ENCODE measurements at places on chromosomes 5 and 9.

- no peak for DNase-seq
Observed at GRCh38 chr9:29769019-29769418, 2195.7 kb upstream of the C9orf72 start.

DNA sequence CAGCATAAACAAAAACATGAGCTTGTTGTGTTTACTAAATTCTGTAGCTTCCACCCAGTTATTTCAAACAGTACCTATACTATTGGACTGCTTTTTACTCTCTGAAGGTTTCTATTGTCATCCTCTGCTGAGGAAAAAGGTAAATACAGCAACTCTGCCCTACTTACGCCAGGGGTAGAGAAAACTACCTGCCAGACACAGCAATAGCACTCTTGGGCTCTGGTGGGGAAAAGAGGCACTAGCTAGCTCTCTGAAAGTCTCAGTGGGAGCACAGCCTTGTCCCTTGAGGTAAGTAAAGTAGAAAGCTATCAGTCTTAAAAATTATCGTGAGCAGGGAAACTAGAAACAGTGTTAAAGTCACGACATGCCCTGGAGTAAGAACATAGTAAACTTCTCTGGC is 3.7 kb downstream of the HCN1 start:
- no peak for DNase-seq

- DNase-seq: no peak
Observed at GRCh38 chr5:64513492-64513891, 7.7 kb downstream of the RGS7BP start.

DNA sequence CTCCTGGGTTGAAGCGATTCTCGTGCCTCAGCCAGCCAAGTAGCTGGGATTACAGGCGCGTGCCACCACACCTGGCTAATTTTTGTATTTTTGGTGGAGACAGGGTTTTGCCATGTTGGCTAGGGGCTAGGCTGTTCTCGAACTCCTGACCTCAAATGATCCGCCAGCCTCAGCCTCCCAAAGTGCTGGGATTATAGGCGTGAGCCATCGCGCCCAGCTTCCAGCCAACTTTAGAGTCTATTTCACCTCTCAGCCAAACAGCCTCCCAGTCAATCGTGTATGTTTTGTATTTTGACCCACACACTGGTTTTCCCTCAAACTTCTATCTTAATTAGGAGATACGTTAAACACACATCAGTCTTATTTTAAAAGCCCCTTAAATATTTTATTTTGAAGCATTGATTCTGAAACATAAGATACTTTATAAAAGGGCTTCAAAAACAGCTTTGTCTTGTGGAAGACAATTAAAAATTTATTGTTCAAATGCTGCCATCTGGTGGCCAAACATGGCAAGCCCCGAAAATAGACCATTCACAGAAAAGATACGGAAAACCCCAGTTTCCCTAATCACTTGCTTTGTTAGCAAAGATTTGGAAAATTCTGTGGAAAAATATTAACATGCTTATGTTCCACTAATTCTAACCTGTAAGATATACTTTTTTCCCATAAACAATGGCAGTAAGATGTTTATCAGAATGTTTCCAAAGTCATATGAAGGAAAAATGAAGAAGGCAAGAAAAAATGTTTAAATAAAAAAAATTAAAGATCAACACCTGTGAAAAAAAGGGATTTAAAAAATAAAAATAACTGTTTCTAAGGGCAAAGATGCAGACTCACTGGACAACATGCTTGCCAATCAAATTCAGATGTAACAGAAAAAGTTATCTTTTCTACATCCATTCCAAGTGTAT is 33.1 kb downstream of the APTX start:
- peak; percentile 52 for DNase-seq

GRCh38 chr5:59744531-59744992 is 149.0 kb downstream of the PDE4D start:
- no peak for DNase-seq

DNA sequence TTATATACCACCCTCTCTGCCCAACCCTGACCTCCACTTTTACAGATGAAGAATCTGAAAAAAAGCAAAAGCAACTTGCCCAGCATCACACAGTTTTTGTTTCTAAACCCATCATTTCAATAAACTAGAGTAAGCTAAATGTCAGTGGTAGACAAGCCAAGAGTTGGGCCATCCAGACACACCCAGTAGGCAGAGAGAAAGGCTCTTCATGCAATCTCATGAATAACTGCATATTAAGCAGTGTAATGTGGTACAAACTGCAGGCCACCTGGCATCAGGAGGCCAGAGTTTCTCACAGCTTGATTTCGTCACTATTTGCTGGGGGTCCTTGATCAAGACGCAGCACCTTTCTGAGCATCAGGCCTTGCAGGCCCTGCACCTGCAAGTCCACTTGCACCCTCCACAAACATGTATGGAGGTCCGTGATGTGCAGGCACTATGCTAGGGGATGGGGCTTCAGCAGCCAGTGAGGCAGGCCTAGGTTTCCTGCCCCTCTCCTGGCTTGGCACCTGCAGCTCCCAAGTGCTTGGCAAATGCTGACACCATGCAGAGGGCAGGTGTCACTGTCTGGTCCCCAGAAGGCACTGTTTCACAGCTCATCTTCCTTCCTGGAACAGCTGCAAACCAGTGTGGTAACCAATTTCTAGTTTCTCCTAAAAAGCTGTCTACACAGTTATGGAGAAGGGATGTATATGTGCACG is 29.8 kb downstream of the ADAM19 start:
- no peak for DNase-seq

DNA sequence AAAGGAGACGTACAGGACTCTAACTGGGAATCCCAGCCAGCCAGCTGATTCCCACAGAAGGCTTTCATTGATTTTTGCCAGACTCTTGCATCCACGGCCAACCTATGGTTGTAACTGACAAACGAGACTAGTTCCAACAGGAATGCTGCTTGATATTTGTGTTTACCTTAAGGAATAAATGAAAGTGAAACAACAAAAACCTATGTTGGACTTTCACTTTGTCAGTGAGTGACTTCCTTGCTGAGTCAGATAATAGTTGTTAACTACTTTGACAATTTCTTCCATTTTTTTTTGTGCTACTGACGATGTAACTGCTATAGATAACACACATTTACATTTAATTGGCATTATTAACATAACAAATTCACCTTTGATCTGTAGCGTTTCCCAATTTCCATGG is 63.4 kb upstream of the LRRTM2 start:
- DNase-seq: no peak

GRCh38 chr9:8895861-8896224 is 1096.3 kb upstream of the DMAC1 start:
- DNase-seq: peak; percentile 90

DNA sequence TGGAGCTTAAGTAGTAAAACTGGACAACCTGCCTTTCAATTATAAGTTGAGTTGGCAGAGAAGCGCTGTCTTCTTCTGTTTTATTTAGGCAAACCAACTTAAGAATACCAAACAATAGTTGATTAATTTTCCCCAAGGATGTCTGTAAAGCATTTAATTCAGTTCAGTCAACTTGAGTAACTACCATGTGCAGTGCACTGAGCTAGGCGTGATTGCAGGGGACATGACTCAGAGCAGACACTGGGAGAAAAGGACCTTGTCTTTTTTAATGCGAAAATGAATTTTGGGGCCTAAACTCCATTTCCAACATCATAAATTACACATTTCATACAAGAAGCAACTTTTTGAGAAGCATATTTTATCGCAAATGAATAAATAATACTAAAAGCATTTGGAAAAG is 66.3 kb downstream of the FBXL7 start:
- no peak for DNase-seq

- no peak for DNase-seq
Observed at GRCh38 chr9:97993000-97993399, 9.9 kb downstream of the ANP32B start.

DNA sequence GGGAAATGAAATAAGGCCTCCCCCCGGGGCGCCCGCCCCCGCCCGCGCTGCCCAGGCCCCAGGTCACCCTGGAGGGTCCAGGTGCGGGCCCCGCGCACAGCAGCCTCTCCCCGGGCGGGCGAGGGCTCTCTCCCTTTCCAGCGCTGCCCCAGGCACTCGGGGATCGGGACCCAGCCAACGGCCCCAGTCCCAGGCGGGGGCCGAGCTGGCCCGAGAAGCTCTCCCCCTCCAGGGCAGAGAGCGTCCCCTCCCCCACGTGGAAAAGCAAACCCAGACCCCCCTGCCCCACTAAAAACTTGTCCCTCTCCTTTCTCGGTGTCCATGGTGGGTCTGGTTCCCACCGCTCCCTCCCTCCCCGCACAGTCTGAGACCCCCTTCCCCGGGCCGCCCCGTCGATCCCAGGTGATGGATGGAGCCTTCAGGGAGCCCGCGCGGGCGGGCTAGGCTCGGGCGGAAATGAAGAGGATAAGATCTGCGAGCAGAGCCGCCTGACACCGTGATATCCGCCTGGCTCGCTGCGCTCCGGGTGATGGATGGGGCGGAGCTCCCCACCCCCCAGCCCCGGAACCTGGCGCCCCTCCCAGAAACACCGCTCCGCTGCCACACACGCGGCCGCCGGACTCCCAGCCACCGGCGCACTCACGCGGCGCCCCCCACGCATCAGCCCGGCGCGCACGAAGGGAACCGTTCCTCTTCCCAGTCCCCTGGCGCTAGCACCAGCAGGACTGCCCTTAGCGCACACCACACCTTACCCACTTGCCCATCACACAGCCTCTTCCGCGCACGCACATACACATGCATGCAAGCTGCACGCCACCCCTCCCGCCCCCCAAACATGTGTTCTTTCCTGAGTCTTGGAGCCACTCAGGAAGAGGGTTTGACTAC is 81.7 kb upstream of the ZBTB43 start:
- no peak for DNase-seq

GRCh38 chr9:97579914-97580313 is 53.3 kb downstream of the TSTD2 start:
- DNase-seq: no peak

DNA sequence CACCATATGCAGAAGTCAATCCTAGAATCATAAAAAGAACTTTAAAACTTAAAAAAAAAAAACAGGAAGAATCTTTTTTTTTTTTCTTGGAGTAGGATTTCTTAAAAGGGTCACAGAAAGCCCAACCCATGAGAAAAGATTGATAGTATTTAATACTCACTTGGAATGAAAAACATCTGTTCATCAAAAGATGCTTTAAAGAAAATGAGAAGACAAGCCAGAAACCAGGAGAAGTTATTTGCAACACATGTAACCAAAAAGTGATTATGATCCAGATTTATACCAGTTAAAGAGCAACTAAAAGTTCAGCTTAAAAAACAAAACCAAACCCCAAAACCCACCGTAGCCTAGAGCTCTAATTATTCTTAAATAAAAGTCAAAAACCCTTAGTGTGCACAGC is 69.3 kb downstream of the TLE4 start:
- DNase-seq: no peak

DNA sequence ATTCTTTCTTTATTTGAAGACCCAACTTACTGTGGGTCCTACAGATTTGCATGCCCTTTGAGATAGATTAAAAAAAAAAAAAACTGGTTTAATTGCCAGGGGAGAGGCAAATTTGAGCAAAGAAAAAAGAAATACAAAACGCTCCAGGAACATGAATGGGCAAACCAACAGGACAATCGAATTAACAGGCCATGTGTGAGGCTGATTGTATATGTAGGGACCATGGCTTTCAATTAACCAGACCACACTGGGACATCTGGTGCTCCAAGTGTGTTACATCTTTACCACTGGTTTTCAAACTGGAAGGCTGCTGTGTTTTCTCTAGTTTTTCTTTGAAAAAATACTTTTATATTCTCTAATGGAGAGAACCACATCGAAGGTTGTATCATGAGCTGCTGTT is 612.1 kb upstream of the SEMA6A start:
- no peak for DNase-seq

- DNase-seq: no peak
Observed at GRCh38 chr9:69086769-69087168, 51.2 kb downstream of the FXN start.

DNA sequence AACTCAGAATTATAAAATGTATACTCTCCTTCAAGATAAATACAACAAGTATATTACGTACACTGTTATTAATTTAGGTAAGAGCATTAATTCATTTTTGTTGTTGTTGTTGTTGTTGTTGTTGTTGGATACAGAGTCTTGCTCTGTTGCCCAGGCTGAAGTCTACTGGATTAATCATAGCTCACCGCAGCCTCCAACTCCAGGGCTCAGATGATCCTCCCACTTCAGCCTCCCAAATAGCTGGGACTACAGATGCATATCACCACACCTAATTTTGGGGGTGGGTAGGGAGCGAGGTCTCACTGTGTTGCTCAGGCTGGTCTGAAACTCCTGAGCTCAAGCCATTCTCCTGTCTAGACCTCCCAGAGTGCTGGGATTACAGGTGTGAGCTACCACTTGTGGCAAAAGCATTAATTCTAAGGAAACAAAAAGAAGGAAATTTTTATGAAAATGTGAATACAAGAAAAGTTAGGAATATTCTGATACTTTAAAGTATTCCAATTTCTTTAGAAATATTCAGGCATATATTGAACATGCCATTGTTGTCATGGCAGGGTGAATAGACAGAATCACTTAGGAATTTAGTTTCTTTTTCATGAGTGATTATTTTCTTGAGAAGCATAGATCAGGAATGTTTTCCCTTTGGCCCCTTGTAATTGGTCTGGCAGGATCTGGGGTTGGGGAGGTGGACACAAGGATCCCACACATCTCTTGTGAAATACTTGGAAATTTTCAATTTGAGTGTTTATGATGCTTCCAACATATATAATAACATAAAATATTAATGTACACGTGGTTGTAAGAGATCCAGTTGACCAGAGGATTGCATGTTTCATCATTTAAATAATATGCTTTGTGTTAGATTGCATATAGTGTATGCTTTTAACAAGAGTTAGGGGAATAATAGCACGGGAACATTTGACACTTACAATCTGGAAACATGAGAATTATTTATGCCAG is 263.6 kb downstream of the FANCC start:
- DNase-seq: no peak

GRCh38 chr5:62691946-62692345 is 113.3 kb downstream of the LRRC70 start:
- DNase-seq: no peak

GRCh38 chr9:136835162-136835931 is 6.9 kb upstream of the AJM1 start:
- no peak for DNase-seq

DNA sequence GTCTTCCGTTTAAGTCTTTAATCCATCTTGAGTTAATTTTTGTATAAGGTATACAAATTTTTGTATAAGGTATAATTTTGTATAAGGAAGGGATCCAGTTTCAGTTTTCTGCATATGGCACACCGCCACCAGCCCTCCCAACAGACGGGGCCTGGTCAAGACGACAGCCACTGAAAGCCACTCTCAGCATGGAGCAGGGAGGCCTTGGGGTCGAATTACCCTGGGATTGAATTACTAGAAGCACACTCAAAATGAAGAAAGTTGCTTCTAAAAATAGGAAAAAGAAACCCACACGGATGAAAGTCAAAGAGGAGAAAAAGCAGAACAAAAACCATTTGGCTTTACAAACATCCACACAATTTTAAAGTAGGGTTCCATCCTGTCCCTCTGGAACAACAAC is 586.2 kb upstream of the ADAMTS16 start:
- DNase-seq: no peak
